ENCODE measurements at places on chromosomes 11 and 22.

DNA sequence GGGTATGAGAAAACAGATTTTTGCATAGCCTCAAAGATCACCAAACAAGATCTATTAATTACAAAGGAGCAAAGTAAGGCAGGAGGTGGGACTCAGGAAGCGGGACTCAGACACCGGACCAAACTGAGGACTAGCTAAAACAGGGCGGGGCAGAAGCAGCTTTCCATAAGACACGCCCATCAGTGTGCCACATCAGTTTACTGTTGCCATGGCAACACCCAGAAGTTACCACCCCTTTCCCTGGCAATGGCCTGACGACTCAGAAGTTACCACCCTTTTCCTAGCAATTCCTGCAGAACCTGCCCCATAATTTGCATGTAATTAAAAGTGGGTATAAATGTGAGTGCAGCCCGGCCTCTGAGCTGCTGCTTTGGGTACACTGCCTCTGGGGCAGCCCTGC lies 173.9 kb downstream of the SHANK2 start:
- DNase-seq, result no peak

- DNase-seq, result peak; percentile 55
These were observed 49.1 kb upstream of the A4GALT start for GRCh38 chr22:42769574-42770447.

DNA sequence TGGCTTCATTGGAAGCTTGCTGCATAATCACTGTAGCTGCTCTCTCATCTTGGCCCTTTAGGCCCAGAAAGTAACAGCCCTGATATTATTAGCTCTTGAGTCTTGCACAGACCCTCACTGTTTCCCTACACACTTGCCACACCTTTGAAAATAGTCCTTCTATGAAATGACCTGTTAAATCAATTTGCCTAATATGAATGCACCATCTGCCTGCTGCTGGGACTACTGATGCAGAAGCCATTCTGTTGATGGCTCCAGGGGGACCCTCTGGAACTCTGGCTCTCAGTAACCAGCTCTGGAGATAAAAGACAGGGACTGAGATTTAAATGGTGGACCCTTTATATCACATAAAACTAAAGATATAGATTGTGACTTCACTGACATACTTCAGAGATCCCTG lies 14.7 kb upstream of the AMPD3 start:
- no peak for DNase-seq

- no peak for DNase-seq
These were observed 974.7 kb upstream of the CCDC90B start for GRCh38 chr11:84260862-84261261.

- peak; percentile 77 for DNase-seq
These were observed 63.6 kb upstream of the EP300 start for GRCh38 chr22:41028841-41029240.

- no peak for DNase-seq
These were observed 88.3 kb downstream of the LUZP2 start for GRCh38 chr11:24585192-24585591.

- DNase-seq, result no peak
These were observed 58.8 kb downstream of the MCM5 start for GRCh38 chr22:35458547-35459422.

Measured in NCI-H226 (cell line).